ENCODE measurements at places on chromosomes 2 and 18.

- peak; percentile 75 for DNase-seq
Measured at GRCh38 chr2:128547667-128548066, 229.0 kb upstream of the HS6ST1 start.

- DNase-seq, result no peak
Measured at GRCh38 chr2:126935774-126936173, 37.1 kb downstream of the TEX51 start.

DNA sequence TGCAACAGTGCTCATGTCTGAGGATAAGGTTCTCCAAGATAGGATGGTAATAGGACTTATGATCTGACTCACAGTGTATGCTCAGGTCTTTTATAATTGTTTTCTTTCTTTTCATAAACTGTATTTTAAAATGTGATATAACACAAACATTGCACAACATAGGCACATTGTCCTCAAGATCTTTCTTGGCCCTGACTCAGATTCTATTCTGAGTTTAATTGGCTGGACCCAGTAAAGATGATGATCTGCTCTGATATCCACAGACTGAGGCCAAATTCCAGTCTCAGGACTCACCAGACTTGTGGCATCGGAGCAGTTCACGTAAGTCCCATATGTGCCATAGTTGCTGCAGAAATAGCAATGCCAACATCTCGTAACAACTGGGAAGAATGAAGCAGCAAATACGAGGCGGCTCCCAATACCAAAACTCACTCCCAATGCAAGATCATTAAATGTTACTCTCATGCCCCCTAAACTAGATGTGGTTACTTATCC lies 448.9 kb upstream of the SLC14A2 start:
- no peak for DNase-seq

GRCh38 chr2:136517716-136518115 lies 247.6 kb upstream of the THSD7B start:
- DNase-seq, result no peak

DNA sequence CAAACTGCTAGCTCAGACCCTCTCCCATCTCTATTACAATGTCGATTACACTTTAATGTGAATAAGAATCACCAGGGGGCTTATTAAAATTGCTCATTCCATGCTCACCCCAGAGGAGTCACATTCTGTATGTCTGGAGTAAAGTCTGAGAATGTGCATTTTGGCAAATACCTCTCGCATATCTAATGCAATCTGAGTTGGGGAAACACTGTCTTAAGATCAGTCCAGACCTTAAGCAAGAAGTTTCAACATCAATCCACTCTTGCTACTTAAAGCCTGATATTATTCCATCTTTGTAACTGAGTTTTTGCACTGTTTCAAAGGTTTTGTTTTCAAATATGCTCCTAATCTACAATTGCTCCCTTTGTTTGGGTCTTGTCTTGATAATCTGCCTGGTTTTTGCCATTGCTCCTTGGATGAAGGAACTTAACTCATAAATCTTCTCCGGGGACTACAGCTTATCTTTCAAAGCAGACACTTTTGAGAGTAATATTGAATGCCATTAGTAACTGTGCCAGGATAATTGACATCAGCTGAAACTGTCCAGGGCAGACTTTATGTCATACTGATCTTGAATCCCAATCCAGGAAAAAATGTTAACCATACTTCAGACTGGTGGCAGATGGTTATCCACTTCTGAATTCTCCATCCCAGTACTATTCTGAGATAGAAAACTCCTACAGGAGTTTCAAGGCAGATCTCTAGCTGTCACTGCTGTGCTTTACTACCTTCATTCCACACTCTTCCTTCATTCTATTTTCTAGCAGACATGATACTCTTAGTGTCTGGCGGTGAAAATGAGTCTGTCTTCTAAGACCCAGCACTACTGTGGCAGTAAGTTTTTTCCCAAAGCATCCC lies 200.9 kb downstream of the ERBB4 start:
- no peak for DNase-seq

- DNase-seq, result no peak
Measured at GRCh38 chr18:3816610-3817363, 366.8 kb downstream of the TGIF1 start.

DNA sequence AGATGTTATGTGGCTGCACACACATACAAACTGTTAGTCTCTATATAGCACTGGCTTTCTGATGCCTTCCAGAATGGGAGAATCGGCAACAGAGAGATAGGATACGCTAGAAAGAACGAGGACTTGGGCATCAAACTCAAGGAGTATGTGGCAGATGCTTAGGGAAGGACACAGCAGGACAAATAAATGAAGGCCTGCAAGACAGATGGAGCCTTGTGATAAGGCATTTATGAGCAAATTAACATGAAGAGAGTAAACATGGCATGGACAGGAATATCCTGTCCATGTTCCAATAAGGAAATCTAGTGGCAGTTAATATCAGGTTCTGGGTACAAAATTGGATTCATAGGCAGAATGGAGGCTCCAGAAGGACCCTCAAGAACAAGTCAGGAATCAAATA lies 136.9 kb downstream of the SLC4A10 start:
- DNase-seq, result no peak

DNA sequence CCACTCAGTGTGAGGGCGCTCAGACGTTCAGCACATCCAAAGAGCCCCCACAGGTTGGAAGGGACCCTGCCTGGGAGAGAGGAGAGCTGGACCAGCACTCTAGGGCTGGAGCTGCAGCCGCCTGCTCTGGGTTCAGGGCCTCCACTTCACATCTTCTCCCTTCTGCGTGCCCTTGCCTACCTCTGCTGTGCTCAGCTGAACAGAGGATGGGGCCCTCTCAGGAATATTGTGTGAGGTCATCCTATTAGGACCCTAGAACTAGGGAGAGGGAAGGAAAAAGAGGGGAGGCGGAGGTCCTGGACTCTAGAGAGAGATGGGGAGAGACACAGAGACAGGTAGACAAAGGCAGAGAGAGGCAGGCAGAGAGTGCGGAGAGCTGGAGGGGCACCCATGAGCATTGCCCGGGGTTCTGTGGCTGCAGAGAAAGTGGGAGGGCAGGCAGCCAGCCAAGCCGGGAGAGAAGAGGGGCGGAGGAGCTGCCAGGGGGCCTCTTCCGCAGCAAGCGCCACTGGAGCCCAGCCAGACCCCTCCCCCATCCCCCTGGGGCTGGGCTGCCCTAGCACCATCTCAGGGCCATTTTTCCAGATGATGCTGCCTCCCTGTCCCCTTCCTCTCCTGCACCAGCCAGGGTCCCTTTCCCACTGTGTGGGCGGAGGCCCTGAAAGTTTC lies 8.3 kb upstream of the TNS1 start:
- DNase-seq, result no peak

DNA sequence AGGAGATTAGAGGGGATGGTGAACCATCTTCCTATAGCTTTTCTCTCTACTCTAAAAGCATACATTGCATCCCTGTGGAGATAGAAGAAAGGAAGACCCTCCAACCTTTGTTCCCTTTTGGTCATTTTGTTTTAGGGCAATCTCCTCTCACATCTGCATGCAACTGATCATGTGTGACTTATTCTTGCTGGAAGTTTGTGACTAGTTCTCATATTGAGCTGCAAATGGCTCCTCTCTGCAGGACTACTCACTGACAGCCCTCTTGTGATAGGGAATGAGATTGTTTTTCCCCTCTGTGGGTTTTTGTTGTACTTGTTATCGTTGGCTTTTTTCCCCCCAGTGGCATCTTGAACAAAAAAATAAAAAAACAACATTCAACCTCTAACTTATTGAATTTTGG lies 416.0 kb upstream of the CNTNAP5 start:
- DNase-seq, result peak; percentile 21

DNA sequence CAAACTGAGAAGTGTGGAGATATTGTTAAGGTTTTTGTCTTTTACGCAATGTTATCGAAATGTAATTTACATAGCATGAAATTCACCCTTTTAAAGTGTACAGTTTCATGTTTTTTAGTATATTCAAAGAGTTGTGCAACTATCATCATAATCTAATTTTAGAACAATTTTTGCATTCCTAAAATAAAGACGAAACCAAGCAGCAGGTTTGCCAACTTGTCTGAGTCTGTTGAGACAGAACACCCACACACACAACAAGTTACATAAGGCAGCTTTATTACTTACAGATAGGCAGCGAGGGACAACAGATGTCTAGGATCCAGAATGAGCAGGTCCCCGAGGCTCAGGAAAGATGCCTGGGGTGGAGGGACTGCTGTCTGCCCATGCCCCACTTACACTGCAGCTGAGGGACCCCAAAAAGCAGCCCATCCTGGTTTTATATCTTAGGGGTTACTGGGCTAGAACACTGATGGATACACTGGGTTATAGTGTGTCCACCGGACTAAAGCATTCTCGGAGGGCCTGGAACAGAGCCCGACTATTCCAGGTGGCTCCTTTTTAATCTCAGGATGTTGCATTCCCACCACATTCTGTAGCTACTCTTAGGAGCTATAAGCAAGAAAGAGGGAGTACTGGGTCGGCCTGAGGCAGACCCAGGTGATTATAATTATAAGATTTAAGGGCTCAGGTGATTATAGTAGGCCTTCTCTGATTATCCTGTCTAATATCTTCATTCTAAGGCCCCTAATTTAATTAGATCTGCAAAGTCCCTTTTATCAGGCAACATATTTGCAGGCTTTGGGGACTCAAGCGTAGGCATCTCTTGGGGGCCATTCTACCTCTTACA lies 150.2 kb upstream of the DOK6 start:
- no peak for DNase-seq

DNA sequence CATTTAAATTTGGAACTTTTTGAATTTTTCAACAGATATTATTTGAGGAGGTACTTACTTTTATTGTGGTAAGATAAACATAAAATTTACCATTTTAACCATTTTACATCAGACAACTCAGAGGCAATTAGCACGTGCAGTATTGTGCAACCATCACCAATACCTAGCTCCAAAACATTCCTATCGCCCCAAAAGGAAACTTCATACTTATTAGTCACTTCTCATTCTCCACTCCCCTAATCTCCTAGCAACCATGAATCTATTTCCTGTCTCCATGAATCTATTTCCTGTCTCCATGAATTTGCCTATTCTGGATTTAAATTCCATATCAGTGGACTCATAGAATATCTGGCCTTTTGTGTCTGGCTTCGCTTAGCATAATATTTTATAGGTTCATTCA lies 69.9 kb upstream of the FAM136A start:
- no peak for DNase-seq

DNA sequence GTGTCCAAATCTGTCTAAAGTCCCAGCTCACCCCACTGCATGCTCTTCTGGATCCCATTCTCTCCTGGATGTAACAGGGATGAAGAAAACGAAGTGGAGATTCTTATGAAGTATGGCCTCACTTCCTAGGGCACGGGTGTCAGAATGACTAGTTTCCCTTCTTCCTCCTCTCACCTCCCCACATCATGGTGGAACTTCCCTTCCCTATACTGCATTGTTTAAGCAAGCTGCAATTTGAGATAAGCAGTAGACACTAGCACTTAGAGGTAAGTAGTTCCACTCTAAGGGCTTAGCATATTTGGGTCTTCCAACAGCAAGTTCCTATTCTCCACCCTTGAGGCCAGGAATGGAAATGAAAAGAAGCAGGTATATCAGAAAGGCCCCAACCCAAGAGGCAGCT lies 29.7 kb downstream of the SLC4A5 start:
- no peak for DNase-seq

- DNase-seq, result no peak
Measured at GRCh38 chr18:7512348-7512747, 54.8 kb upstream of the PTPRM start.

DNA sequence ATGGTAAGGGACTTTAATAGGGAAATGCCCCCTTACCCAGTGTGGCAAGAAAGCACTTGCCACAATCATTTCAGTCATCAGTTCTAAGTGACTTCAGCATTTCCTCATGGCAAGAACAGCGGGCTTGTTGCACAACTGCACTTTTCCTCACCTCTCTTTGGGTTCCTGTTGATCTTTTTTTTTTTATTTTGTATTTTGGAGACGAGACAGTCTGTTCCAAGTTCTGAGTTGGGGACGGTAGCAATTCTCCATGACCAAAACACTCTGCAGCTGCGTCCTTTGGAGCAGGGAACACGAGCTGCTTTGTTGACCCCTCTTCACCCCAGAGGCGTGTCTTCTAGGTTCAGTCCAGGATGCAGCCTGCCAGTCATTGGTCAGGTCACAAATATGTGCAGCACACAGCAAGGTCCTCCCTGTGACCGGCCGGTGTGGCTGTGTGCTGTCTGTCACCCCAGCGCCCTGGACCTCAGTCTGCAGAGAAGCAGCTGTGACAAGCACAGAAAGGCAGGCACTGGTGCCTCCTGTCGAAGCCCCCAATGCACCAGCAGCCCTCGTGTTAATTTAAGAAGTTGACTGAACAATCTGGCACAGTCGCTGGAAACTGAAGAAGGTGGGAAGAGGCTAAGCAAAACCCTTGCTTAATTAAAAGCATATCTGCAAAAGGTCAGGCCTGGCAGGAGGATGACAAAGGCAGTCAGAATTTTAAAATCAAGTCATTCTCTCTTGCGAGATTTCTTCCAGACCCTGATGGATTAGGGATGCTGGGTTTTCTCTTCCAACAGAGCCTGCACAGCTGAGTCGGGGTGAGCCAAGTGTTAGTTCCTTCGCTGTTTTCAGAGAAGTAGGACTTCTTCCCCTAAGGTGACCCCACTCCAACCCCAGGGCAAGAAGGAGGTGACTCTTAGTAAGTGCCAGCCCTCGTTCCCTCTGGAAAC lies 96.7 kb upstream of the COPS8 start:
- no peak for DNase-seq

DNA sequence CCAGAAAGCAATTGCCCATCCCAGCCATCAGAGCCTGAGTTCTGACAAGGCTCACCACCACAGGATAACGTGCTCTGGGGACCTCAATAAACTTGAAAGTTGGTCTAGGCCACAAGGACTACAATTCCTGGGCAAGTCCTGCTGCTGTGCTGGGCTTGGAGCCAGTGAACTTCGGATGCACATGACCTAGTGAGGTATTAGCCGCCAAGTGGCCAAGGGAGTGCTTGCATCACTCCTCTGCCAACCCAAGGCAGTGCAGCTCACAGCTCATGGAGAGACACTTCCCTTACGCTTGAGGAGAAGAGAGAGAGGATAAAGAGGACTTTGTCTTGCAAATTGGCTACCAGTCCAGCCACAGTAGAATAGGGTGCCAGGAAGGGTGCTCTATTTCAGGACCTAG lies 219.6 kb downstream of the MBD2 start:
- DNase-seq, result peak; percentile 50

DNA sequence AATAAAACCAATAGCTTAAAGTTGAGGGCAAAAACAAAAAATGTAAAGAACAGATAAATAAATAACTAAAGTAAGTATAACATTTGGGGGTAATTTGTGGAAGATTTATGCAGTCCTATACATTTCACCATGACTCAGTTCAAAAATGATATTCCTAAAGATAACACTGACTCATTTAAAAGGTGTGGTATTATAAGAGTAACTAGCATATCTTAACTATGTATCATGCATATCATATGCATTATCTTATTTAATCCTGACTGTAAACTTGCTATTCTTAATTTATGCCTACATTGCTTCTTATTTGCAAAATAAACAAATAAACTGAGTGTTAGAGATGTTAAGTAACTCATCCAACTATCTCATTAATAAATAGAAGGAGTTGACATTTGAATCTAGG lies 726.5 kb upstream of the PKDCC start:
- DNase-seq, result no peak

Data from mesendoderm (in vitro differentiated cells).